ENCODE measurements at places on chromosomes 13 and 19.

GRCh38 chr13:40992678-40993518 lies 26.2 kb downstream of the ELF1 start:
- DNase-seq = no peak

GRCh38 chr19:46776927-46777911 lies 11.2 kb downstream of the SLC1A5 start:
- peak; percentile 20 for DNase-seq

DNA sequence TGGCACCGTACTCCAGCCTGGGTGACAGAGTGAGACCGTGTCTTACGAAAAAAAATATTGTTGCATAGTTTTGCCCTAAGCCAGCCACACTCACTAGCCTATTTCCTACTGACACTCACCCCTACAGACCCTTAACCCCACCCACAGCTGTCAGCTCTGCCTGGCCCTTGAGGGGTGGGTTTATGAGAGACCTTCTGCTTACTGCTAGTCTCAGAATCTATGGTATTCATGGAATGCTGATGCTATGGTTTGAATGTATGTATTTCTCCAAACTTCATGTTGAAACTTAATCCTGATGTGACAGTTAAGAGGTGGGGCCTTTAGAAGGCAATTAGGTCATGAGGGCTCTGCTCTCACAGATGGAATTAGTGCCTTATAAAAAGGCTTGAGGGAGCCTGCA lies 79.2 kb upstream of the LRCH1 start:
- no peak for DNase-seq

DNA sequence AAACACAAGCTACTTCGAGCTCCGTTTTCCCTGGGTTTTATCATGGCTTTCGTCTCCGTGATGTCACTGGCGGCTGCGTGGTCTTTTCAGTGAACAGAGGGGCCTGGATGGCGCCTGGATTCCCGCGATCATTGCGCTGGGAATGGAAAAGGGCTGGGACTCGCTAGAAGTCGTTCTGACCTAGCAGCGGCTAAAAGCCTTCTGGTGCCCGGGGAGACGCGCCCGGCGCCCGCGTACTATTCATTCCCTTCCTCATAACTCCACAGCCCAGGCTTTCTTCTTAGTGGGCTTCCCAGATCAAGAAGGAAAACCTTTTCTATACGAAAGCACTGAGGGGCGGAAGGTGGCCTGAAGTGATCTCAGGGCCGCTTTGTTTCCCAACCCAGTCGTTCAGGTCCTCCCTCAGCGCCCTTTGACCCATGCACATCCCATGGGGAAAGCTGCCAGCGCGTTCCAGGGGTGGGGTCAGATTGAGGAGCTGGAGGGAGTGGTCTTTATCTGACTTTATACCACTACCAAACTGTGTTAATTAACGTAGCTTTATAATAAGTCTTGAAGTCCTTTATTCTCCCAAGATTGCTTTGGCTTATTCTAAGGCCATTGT lies 96.6 kb downstream of the ELF1 start:
- DNase-seq = no peak

- no peak for DNase-seq
Observed at GRCh38 chr13:27338816-27339215, 68.2 kb downstream of the RASL11A start.

DNA sequence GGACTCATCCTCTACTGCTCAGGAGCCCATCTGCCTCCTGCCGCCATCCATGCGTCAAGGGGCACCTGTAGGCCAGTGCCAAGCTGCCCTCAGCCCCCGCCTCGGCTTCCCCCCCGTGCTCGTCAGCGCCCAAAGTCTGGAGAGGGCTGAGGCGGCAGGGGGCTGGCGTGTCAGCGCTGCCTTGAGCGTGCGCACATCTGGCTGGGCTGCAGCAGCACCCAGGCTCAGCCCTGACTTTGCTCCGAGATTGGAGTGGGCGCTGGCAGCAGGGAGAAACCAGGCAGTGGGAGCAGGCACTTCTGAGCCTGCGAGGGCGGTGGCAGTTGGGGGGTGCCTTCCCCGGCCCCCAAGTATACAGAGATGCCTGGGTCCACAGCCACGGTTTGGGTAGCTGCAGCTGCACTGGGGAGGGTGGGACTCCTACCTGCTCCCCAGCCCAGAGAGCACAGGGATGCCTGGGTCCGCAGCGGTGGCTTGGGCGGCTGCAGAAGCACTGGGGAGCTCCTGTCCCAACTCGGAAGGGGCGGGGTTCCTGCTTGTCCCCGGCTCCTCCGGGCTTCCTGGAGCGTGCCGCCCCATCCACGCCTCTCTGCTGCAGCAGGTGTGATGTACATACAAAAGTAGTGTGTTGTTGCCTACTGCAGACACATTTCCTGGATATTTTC lies 44.8 kb upstream of the LPAR6 start:
- no peak for DNase-seq

GRCh38 chr13:25252225-25252624 lies 35.1 kb downstream of the MTMR6 start:
- DNase-seq = no peak

GRCh38 chr13:37956536-37956935 lies 87.0 kb upstream of the TRPC4 start:
- DNase-seq = no peak

GRCh38 chr13:96075953-96076543 lies 13.9 kb upstream of the HS6ST3 start:
- DNase-seq = no peak

GRCh38 chr19:37466277-37466797 lies 907 bp downstream of the ZNF569 start:
- no peak for DNase-seq

DNA sequence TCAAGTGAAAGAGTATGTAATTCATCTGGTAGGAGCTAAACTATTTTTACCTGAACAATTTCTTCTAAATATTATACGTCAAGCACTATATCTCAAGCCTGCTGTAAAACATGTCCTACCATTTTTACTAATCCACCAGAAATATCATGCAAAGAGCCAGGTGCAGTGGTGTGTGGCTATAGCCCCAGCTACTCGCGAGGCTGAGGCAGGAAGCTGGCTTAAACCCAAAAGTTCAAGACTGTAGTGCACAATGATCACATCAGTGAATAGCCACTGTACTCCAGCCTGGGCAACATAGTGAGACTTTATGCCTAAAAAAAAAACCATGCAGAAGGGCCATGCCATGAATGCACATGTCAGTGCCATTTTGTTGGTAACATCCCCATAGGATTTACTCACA lies 20.7 kb upstream of the CLN5 start:
- no peak for DNase-seq

- DNase-seq = no peak
Observed at GRCh38 chr13:100473087-100473486, 115.5 kb downstream of the GGACT start.

DNA sequence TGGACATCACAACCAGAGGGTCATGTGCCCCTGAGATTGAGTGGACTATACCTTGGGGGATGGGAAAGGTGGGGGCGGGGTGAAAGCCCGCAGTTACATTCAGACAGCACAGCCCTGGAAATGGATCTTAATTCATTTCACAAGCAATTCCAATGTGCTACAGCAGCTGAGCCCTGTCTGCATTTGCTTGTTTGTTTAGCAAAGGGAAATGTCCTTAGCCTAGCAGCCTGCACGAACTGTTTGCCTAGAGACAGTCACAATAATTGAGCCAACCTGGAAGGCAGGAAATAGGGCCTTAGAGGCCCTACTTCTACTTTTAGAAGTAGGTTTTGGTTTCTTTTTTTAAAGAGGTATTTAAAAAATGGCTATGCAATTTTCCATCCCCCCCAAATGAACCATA lies 177.3 kb upstream of the KL start:
- DNase-seq = no peak

DNA sequence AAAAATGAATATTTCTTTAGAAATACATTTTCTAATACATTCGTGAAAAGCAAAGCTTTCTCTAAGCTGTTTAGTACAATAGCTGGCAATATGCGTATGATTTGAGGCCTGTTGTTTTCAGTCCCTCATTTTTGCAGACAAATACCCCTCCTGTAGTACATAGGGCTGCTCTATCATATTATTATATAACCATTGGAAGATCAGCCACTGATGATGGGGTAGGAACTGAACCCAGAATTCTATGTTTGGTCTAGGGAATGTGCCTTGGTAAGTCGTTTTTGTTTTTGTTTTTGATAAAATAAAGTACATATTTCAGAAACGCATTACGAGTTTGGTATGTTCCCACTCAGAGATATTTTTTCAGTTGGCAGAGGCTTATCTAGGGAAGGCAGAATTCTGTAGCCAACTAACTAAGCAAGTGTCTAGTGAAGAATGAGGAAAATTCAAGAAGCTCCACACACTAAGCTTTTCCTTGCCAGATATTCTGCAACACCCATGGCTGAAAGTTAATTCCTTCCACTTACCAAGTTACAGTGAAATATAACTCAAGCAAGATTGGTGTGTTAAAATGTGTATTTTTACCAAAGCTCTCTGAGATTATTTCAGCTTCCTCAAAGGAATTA lies 656.9 kb upstream of the MIR17HG start:
- no peak for DNase-seq

GRCh38 chr13:26247608-26248007 lies 6.3 kb upstream of the CDK8 start:
- DNase-seq = no peak

DNA sequence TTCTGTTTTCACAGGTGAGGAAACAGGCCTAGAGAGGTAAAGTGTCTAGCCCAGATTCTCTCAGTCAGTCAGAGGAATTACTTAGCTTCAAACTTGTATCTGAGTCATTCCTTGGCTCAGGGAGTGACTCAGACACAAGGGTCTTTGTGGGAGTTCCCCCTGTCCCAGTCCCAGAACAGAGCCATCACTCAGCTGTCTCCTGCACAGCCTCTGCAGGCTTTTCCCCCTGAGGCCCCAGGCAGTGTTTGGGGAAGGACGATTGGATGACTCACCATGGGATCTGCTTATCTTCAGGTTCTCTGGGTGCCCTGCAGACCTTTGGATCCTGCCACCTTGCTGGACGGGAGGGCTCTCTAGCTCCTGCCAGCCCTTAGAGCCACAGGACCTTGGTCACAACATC lies 13.2 kb downstream of the ZNF793 start:
- no peak for DNase-seq

DNA sequence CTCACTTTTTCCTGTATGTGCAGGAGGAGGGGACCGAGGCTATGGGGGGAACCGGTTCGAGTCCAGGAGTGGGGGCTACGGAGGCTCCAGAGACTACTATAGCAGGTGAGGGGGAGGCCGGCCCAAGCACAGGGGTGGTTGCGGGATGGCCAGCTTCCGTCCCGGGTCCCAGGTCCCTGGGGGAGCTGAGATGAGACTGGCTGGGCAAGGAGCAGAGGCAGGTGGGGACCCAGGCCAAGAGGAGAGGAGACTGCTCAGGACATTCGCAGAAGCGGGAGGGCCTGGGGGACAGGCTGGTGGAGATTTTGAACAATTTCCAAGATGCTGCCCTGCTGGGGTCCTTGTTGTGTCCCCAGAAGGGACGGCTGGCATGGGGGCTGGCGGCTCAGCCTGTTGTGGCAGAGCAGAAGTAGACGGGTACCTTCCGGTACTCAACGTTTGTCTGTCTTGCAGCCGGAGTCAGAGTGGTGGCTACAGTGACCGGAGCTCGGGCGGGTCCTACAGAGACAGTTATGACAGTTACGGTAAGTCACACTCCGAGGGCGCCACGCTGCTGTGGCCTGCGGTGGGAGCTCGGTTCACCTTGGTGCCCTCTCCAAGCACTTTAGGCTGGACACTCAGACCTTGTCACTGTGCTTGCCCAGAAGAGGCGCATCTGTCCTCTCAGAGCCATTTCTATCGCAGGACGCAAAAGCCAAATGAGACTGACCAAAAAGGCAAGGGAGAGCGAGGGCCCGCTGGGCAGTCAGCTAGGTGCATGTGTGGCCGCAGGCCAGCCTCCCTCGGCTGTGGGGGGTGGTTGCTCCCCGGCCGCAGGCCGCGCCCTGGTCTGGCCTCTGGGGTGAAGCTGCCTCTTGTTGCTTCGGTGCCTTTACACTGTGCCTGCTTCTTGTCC lies 2.6 kb downstream of the CIRBP start:
- no peak for DNase-seq

DNA sequence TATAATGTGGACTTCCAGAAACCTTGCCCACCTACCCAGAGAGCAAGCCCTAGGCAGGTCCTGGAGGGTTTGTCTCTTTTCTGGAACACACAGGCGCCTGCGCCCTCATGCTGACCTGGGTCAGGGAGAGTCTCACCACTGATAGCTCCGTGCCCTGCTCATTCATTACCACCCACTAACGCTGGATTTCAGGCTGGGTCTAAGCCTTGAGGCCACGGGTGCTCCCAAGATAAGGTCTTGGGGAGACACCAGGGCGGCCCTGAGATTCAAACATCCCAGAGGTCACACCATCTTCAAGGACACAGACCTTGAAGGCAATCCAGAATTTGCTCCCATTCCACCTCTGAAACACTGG lies 5.1 kb downstream of the S1PR2 start:
- DNase-seq = no peak

DNA sequence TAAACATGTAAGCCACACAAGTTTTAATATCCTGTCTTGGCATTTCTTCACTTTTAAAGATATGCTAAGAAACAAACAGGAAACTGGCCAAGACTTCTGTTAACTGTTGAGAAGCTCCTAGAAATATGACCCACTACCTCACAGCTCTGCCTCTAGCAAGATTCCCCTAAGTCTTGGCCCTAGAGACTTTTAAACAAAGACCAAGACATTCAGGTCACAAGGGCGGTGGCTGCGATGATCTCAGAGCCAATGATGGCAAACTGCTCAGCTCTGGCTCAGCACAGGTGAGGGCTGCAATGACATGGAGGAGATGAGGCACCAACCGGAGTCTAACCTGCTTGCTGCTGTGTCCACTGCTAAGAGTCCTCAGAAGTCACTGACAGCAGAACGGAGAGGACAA lies 114.8 kb downstream of the SUCLA2 start:
- DNase-seq = no peak

- no peak for DNase-seq
Observed at GRCh38 chr13:77406644-77407440, 79.9 kb upstream of the MYCBP2 start.

GRCh38 chr13:36154567-36155291 lies 23.5 kb upstream of the DCLK1 start:
- no peak for DNase-seq

DNA sequence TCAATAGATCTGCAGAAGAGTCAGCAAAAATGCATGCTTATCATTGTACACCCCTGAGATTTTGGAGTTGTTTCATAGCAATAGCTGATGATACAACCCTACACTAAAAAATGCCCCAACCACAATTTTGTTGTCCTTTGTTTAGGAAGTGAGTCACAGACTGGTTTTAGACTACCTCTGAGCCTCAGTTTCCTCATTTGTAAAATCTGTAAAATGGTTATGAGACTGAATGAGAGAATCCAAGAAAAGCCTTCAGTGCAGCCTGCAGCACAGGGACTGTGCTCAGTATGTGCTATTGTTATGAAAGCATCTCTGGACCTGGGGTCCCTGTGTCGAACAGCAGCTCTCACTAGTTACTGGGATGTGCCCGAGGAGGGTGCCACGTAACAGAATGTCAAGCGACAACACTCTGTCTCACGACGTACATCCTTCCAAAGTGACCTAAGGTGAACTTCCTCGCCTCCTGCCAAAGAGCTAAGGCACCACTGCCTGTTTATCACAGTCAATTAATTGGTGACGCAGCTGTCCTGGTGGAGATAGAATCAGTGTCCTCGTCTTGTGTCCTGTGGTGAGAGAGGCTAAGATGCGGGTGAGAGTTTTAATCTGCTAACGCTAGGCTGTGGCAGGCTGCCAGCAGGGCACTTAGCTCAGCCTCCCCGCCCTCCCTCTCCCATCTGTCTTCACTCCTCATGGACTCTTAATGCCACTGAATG lies 18.1 kb downstream of the DHRS12 start:
- no peak for DNase-seq
